Right ventricle myocardium superior (tissue), 1 donor: ENCODE measurements at places on chromosomes 13 and 19.

- DNase-seq = no peak
Observed at GRCh38 chr19:13441810-13442512, 64.3 kb downstream of the CACNA1A start.

GRCh38 chr13:36157480-36157879 lies 26.3 kb upstream of the DCLK1 start:
- DNase-seq = no peak

DNA sequence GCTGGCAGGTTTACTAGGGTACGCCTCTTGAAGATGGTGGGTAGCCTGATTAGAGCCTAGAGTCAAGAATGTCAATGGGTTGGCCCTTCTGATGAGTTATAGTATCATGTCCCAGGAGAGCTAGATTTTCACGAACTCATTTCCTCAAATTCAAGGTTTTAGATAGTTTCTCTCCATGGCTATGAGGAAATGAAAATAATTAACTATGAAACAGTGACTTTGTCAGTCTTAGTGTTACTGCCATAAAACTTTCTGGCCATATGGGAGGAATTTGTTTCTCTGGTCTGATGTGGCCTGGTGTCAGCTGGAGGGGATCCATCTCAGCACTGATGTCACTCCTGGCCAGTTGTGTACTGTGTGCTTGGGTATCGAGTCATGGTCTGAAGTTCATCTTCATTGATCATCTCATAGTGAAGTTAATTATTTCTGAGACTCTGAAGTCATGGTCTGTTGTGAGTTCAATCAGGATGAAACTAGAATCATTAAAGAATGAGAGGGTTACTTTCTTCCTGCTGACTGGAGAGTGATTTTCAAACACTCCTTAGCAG lies 49.4 kb upstream of the TNFSF11 start:
- no peak for DNase-seq

- no peak for DNase-seq
Observed at GRCh38 chr13:63208826-63209225, 1793.2 kb upstream of the PCDH20 start.

- peak; percentile 94 for DNase-seq
Observed at GRCh38 chr19:29941828-29942403, at the start of gene URI1. Gene URI1, plus strand, starts transcription at chr19:29942239. Its CDS starts 309 bp downstream, at chr19:29942548.

GRCh38 chr19:15250640-15250993 lies 18.4 kb upstream of the EPHX3 start:
- no peak for DNase-seq

GRCh38 chr13:29961036-29961670 lies 110.7 kb upstream of the UBL3 start:
- DNase-seq = no peak

DNA sequence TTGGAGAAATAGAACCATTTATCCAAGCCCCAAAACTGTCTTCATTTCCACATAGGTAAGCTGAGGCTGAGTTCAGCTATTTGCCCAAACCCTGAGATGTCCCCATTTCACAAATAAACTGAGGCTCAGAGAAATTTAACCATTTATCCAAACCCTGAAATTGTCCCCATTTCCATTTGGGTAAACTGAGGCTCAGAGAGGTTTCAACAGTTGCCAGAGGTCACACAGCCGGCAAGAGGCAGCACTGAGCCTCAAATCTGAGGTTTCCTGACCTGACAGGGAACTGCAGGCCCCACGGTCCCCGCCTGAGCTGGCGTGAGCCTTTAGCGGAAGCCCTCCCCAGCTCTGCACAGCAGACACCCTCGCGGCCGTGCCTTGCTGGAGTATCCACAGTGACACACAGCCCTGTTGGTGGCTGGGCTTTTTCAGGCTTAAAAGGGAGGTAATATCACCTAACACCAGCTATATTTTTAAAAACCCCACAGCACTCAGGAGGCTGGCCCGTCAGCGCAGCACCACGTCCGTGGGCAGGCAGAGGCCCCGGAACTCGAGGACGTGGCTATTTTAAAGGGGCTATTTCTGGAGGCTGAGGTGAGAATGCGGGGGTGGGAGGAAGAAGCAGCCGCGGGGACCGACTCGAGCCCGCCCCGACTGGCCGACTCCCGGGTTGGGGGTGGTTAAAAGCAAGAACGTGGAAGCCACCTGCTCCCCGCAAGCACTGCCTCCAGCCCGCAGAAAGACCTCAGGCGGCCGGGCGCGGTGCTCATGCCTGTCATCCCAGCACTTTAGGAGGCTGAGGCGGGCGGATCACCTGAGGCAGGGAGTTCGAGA lies 18.5 kb downstream of the PTPRS start:
- DNase-seq = no peak

GRCh38 chr19:10009714-10010224 lies 535 bp downstream of the COL5A3 start:
- DNase-seq = no peak

DNA sequence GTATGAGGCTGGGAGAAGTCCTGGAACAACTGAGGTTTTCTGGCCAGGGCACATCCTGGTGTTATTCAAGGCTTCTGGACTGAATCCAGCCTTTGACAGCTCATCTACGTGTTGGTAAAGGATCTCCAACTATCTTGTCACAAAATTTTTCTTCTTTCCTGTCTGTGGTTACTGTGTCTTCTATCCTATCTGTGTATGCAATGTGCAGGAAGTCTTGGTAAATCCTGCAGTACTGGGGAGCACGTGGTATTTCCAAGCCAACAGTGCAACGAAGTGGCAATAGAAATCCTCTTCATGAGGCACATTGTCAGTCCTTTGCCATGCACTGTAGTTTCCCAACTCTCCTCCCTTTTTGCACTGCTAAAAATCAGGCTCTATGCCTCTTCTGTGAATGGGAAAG lies 86.7 kb downstream of the ZNF100 start:
- no peak for DNase-seq

DNA sequence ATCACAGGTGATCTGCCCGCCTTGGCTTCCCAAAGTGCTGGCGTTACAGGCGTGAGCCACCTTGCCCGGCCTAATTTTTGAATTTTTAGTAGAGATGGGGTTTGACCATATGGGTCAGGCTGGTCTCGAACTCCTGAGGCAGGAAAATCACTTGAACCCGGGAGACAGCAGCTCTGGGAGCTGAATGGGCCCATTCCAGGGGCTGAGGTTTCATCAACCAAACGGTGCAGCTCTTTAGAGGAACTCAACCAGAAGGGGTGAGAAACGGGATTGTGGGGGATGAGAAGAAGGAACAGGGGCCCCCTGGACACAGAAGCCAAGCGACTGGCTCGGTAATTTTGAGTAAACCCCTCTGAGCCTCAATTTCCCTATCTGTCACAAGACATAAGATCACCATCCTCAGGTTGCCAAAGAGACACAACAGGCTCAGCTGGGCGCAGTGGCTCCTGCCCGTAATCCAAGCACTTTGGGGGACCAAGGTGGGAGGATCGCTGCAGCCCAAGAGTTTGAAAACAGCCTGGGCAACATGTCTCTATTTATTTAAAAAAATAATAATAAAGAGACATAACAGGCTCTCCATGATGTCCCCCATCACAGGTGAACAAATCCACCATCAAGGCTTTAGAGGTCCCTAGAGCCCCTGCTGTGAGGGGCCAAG lies 562 bp downstream of the IQCN start:
- DNase-seq = no peak

DNA sequence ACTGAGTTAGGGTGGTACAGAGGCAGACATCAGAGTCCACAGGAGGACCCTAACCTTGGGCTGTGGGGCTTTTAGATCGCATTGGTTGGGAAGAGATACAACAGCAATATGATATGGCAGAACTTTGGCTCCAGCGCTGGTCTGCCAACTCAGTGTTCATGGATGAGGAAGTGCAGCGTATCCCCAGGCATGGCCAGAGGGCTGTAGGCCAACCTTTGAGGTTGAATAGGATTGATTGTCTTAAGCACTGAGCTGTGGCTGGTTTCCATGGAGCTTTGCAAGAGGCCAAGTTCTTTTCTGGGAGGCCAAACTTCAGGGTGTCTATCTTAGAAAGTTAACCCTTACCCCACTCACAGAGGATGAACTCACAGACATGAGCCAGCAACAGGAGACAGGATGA lies 144.1 kb upstream of the TMTC4 start:
- DNase-seq = no peak

DNA sequence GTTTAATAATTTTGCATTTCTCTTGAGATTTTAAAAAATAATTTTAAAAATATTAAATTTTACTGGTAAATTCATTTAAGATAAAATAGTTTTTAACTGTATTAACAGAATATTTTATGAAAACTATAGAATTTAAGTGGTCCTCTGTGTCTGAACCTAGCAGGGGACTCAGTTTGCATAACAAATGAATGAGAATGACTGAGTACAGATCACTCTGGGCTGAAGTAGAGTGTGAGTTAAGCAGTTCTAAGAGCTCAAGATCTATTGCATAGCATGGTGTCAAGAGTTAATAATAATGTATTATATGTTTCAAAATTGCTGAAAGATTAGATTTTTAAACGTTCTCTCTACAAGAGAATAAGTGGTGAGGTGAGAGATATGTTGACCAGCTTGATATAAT lies 348.3 kb upstream of the SLITRK1 start:
- DNase-seq = no peak

- DNase-seq = no peak
Observed at GRCh38 chr13:22009937-22010336, 339.1 kb downstream of the FGF9 start.

DNA sequence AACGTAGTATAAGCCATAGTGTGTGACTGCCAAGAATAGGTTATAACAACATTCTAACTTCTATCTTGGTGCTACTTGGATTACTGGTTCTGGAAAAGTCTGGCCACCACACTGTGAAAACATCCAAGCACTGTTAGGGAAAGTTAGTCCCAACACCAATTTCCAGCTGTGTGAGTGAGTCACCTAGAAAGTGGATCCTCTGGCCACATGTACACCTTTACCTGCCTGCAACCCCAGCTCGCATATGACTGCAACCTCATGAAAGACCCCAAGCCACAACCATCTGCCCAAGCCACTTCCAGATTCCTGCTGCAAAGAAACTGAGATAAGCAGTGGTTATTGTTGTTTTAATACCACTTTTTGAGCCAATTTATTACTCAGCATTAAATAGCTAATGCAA lies 404.5 kb downstream of the KCTD12 start:
- no peak for DNase-seq

DNA sequence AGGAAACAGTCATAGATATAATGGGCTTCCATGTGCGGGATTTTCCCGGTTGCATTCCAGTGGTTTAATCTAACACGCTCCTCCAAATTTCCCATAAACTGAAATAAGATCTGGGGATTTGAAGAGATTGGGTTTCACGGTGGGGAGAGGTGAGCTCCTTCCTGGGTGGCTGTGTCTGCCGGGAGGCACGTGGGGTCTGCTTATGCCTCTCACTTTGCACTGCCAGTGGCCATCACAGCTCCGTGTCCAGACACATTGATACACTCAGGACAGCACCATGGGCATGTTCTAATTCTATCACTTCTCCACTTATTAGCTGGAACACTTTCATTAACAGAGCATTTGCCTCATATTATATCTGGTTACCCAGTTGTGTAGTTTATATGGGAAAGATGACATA lies 73.4 kb downstream of the SOX1 start:
- no peak for DNase-seq

- DNase-seq = no peak
Observed at GRCh38 chr13:97914540-97914939, 38.9 kb upstream of the IPO5 start.

GRCh38 chr19:29983568-29983967 lies 41.5 kb downstream of the URI1 start:
- DNase-seq = no peak

DNA sequence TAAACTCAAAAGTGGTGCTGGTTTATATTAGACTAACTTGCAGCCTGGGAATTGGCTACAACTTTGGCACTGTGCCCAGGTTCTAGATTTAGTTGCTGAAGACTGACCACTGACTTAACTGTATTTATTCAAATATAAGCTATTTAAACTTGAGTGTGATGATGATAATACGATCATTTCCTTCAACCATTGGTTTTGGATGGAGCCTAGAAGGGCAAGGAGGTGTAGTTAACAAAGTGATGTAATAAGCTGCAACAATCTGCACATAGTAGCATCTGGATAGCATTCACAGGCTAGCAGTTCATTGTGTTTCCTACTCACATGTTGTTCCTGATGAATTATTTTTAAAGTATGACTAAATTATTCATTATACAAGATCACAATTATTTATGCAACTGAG lies 55.2 kb upstream of the DACH1 start:
- no peak for DNase-seq

DNA sequence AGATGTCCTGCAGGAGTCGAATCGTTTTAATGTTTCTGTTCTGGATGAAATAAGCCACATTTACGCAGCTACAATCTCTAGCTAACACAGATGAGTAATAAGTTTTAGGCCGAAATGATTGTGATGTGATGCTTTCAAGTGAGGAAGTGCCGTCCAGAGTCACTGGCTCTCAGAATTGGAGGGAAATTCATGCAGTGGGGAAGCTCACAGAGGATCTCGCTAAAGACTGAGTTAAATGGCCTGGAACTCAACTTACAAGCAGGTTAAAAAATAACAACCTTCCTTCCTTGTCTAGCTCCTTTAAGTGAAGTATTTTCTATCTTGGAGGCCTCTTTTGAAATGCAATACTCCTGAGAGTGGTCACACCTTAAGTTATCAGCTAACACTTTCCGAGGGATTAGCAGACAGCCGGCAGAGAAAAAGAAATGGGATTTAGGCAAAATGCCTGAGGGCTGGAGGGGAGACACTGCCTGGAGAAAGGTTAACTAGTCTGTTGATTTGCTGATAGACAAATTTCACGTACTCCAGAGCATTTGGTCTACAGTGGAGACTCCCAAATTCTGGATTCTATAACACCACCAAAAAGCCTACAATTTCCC lies 74.2 kb downstream of the IRS2 start:
- DNase-seq = no peak

- DNase-seq = peak; percentile 58
Observed at GRCh38 chr19:3034656-3035541, 5.8 kb upstream of the TLE2 start.

GRCh38 chr19:58581227-58582141 lies 8.3 kb upstream of the MZF1 start:
- DNase-seq = peak; percentile 93

GRCh38 chr19:58563034-58563573 lies 4.7 kb upstream of the UBE2M start:
- no peak for DNase-seq

- DNase-seq = no peak
Observed at GRCh38 chr19:41344162-41344561, 9.6 kb downstream of the TGFB1 start.

DNA sequence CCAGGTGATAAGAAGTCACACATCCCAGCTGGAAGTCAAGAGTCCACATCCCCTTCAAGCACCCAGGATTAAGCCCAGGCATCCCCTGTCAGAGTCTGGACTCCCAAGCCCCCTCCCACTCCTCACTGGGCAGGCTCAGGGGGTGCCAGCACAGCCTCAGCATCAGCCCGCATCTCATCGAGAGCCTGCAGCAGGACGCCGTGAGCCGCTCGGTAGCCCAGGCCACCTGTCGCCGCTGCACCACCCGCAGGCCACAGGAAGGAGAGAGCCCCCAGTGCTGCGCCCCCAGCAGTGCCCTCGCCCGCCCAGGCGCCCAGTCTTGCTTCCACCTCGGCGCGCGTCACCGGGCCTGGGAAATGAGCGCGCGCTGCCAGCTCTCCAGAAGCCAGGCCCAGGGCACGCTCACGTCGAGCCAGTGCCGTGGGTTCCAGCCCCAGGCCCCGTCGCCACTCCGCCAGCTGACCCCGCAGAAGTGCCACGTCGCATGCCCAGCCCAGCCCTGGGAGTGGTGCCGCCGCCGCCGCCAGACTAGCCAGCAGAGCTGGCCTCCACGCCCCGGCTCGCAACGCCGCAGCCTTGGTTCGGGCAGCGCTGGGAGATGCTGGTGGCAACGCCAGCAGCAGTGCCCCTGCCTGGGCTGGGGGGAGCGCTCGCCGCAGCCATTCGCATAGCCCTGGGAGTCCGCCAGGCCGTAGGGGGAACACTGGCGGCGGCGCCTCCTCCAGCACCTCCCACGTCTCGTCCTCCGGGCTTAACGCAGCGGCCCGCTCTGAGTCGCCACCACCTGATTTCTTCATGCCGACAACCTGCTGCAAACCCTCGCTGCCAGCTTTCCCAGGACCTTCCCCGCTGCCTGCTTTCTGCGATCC lies 3.8 kb downstream of the IRGQ start:
- no peak for DNase-seq
